Vagina (tissue), 2 donors: ENCODE measurements at places on chromosomes 11 and 22. TPM values are rescaled to one million over a fixed set of nuclear protein-coding genes. Genes with fewer than 3 reads are reported as not detected.

LRRC4C gene
- 5.6 TPM for total RNA-seq

SLC36A4 gene
- total RNA-seq, result 16.7 TPM

DNA sequence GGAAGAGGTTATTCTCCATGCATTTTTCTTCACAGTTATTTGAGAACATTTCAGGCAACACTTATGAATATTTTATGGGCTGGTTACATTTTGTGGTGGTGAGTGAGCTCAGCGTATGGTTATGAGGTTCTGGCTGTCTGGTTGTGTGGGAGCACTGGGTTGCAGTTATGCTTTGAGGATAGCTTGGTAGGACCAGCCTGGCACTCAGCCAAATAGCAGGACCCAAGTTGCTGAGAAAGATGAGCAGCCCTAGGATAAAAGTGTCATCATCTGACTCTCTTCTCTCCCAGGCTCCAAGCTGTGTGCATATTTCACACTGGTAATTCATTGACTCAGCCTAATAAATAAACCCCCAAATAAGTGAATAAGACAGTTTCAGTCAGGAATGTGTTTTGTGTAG is 8.1 kb upstream of the SRSF8 start:
- DNase-seq, result no peak

- no peak for DNase-seq
Measured at GRCh38 chr11:11966826-11967668, 41.4 kb downstream of the DKK3 start.

DNA sequence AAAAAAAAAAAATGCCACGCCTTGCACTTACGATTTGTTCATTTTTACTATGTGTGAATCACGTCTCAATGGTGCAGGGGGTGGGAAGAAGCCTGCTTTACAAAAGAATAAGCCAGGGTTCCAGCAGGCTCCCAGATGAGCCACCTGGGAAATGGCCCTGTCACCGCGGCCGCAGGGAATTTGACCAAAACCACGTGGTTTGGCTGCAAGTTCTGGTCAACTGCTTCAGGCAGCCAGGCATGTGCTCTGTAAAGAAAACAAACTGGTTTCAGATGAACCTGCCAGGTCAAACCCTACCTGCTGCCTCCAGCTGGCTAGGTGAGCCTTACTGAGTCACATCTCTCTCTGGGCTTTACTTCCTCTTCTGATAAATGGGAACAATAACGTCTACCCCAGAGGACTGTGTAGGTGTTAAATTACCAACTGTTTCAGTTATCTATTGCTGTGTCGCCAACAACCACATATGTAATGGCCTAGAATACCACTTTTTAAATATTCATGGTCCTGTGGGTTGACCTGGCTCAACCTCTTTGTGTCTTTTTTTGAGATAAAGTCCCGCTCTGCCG is 30.5 kb upstream of the GCAT start:
- no peak for DNase-seq

DNA sequence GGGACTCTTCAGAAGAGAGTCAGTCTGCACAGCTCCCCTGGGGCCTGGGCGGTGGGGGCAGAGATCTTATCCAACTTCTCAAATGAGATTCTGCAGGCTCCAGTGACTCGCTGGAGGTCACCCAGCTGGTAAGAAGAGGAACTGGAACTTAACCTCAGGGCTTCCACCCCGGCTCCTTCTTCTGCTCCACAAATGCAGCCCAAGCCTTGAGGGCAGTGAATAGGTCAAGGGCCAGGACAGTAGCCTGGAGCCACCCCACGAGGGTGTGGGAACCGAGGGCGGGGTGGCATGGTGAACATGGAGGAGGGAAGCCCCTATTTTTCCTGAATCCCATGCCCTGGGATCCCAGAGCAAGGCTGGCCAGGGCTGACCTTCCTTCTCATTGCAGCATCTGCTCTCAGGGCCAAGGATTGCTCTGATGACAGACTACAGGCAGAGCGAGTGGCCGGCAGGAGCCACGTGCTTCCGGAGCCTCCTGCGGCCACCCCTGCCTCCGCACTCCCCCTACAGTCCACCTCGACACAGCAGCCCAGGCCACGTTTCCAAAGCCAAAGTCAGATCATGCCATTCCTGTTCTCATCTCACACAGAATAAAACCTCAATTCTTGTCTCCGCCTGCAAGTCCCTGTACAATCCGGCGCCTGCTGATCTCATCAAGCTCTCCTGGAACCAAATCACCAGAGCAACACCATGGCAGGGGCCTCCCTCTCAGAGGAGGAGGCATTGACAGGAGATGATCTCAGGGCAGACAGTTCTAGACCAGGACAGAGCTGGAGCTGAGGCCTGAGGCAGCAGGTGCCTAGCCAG is 21.1 kb upstream of the UPK3A start:
- DNase-seq, result no peak
